ENCODE measurements at places on chromosomes 1 and 21. TPM values are rescaled to one million over a fixed set of nuclear protein-coding genes. Genes with fewer than 3 reads are reported as not detected.
A peak's percentile ranks its signal among the peaks of the same experiment; 100 is the strongest.

DNA sequence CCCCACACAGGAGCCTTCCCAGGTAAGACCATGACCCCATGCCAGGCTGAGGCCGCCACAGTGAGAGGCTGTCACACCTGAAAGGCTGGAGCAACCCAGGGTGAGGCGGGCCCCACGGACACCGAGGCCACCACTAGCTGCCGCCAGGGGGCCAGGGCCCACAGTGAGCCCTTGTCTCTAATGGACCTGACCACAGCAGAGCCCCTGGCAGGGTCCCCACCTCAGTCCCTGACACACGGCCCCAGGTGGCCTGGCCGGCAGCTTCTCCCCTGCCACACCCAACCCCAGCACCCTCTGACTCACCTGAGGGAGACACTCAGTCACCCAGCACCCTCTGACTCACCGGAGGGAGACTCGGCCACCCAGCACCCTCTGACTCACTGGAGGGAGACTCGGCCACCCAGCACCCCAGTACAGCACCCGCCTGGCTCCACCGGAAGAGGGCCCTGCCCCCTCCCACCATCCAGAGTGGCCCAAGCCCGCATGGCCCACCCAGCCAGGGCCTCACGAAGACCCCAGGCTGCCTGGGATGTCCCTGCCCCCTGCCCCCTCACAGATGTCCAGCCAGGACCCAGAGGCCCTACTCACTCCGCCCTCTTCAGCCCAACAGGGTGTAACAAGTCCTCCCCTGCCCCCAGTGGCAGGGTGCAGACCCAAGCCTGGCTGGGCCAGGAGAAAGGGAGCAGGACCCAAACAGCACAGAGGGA lies 4.4 kb downstream of the DVL1 start:
- DNase-seq = peak; percentile 97

GRCh38 chr1:49013079-49013478 lies 236.4 kb upstream of the BEND5 start:
- no peak for DNase-seq

GRCh38 chr1:167722152-167722869 lies 529 bp downstream of the MPZL1 start:
- peak; percentile 69 for DNase-seq

DNA sequence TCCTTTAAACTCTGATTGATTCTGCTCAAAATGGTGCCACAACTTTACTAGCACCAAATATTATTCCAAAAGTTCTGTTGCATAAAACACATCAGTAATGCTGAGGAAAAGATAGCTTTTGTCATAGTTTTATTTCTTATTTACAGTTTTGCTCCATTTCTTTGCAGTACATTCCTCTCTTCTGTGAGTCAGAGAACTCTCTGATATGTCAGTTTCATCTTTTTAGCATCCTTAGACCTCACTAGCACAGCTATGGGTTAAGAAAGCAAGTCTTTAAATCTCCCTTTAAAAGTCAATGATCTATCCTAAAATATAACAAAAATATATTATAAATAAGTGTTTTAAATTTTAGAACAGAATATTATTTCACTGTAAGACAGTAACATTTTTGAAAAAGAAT lies 356.6 kb upstream of the SNX7 start:
- no peak for DNase-seq

DNA sequence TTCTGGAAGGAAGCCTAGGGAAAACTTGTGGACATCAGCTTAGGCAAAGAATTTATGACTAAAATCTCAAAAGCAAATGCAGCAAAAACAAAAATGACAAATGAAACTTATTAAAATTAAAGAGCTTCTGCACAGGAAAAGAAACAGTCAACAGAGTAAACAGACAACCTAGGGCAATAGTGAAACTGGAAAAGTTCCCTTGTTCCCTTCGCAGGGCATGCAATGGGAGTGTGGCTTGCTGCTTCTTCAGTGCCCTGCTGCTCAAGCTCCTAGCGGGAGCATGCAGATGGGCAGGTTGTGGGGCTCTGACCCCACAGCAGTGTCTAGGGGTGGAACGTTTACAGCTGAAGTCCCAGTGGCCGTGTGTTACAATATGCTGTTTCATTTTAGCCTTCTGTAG lies 1797.4 kb downstream of the NCAM2 start:
- no peak for DNase-seq

DNA sequence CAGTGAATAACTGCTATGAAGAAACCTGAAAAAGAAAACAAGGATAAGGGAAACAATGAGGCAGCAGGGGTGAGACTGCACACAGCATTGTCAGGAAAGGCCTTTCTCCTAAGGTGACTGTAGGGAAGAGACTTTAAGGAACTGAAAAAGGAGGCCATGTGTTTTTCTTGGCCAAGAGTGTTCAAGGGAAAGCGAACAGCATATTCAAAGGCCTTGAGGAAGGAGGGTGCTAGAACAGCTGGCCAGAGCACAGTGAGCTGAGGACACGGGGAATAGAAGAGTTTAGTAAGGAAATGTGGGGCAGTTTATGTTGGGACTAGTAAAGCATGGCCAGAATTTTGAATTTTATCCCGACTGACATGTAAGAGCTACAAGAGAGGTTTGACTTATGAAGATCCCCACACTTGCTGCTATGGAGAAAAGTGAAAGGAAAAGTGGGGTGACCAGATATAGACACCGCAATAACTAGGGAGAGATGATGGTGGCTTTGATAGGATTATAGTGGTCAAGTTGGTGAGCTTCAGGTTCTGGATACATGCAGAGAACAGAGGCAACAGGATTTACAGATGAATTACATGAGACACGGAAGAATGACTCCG lies 1.4 kb downstream of the RWDD2B start:
- no peak for DNase-seq

DNA sequence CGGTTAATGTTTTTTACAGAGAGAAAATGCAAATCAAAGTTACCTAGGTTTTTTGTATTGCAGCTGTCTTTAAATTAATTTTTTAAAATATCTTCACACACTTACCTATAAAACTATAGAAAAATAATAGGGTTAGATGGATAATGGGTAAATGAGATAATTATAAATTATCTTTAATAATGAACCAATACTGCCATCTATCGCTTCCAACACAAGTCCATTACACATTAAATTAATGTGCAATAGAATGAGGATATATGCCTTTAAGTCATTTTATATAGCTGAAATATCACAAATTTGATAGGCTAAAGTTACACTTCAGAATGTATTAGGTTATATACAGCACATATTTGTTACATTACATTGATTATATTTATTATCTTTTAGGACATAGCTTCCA lies 2212.8 kb downstream of the MRPL39 start:
- DNase-seq = no peak

DNA sequence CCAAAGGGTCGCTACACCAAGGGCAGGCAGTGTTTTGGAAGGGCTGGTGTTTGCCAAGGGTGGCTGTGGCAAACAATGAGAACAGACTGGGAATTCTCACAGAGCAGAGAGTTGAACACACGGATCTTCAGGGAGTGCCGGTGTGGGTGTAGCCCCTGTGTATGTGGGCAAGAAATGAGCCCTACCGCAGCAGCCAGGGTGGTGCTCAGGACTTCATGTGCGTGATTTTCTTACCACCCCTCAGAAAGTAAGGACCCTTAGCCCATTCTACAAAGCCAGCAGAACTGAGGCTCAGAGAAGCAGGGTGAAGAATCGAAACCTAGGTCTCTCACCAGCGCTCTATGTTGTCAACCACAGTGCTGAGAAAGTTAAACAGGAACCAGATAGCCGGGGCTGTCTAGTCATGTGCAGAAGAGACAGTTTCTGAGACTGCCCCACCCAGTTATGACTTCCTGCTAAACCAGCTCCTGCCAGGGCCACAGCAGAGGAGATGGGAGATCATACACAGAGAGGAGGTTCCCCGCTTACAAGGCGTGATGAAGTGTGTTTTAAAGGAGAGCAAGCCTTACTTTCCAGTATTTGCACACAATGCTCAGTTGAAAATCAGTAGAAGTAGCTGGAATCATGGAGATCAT lies 21.9 kb upstream of the MORC3 start:
- DNase-seq = peak; percentile 22

GRCh38 chr1:78830321-78830720 lies 176.2 kb downstream of the ADGRL4 start:
- no peak for DNase-seq

DNA sequence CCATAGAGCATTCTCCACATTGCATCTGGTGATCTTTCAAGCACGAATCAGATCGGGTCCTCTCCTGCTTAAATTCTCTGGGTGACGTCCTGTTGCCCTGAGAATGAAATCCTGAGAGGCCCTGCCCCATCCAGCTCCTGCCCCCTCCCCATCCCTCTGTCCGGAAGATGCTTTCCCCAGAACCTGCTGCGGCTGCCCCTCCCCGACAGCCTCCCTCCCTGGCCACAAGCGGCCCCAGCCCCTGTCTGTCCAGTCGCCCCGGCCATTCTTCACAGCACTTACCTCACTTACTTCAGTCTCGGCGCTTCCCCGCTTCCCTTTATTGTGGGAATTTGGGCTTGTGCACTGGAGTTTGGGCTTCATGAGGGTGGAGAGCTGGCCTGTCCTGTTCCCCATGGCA lies 40.3 kb downstream of the TAS1R2 start:
- DNase-seq = no peak

DNA sequence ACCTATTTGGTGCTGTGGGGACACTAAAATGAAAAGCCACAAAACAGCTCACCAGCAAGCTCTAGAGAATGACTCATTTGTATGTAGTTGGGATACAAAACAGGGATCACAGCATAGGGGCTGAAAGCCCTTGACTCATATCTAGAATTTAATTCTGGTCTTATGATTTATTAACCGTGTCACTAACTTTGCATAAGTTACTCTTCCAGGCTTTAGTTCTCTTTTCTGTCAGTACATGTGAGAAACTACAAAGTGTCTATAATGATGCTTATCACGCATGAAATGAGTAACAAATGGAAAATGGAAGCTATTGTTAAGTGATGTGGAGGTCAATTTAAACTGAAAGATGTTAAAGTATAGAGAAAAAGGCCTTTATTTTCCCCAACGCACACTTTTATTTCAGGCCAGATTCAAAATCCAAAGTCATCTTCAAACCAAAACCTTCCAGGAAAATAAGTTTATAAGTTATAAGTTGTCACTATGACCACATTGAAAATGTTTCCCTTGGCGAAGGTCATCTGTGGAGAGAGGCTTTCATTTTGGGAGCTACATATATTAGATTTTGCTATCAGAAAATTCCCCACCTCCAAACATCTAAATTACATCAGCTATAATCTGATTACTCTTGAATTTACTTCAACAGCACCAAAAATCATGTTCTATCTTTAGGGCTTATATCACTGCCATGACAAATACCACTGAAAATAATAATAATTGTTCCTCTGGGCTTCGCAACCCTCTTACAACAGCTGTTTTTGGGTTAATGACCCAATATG lies 430.5 kb downstream of the MRPL39 start:
- no peak for DNase-seq

DNA sequence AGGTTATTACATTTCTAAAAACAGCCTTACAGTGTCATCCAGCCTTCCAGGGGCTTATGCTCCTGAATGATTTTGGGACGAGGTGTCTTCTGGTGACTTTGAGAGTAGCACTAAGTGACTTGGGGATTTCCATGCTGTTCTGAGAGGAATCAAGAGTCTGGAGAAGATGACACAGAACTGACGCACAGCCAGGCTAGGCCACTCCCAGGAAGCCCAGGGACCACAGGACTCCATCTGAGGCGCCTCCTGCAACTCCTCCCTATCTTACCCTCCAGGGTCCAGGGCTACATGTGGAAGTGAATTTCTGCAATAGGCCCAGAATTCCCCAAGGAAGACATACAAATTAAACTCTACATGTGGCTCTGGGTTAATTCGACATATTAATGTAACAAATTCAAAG lies 92.5 kb downstream of the SLC25A24 start:
- DNase-seq = peak; percentile 48

DNA sequence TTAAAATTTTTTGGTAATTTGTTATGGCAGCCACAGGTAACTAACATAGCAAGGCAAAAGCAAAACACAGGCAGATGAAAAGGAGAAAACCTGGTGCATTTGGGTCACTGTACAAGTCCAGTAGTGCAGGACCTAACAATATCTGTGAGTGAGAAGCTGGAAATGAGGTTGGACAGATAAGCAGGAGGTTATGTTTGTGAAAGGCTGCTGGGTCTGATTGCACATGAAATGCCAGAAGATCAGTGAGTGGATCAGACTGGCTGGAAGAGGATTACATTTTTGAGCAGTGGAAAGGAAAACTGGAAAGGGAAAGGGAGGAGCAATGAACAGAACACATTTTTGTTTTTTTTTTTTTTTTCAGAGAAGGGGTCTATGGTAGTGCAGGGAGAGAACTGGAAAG lies 73.6 kb downstream of the CYYR1 start:
- DNase-seq = no peak

GRCh38 chr1:216064643-216065042 lies 358.6 kb downstream of the USH2A start:
- DNase-seq = peak; percentile 40

- no peak for DNase-seq
These were observed 65.5 kb upstream of the RGS7 start for GRCh38 chr1:241422470-241422869.

- no peak for DNase-seq
These were observed 489 bp downstream of the CELSR2 start for GRCh38 chr1:109249654-109250401.

GRCh38 chr21:27418346-27418745 lies 451.5 kb upstream of the ADAMTS5 start:
- no peak for DNase-seq

- no peak for DNase-seq
These were observed 134.2 kb downstream of the NEK7 start for GRCh38 chr1:198291036-198291435.

DNA sequence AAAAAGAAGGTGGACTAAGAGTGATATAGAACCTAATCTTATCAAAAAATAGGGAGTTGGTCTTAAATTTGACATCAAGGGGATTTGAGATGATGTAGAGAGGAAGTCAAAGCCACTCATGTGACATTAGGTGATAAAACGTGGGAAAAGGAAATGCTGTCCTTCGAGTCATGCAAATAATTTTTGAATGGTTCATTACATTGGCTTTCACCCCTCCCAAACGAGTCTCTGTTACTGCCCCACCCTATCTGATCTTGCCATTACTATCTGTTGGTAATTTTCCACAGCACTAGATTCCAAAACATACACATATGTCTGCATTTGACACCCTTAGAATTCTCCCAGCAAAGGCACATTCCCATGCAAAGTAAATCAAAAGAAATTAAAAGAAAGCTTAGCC lies 531.1 kb upstream of the ADAMTS5 start:
- DNase-seq = no peak

DNA sequence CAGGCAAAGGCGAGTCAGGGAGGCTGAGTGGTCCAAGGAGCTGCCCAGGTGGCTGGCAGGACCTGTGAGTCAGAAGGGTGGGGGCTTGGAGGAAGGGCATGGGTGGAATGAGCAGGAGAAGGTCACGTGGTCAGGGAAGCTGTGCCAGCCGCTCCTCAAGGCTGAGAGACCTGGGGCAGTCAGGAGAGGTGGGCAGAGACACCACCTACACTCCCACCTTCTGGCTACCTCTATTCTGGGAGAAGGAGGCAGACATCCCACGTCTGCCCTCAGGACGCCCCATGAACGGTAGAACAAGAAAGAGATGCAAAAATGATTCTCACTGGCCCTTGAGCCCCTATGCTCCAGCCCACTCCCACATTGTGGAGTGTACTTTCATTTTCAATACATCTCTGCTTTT lies 151.8 kb upstream of the RAB4A start:
- DNase-seq = peak; percentile 83

- DNase-seq = no peak
These were observed 135.7 kb upstream of the RUNX3 start for GRCh38 chr1:25065795-25066238.

Gene KCND3
- total RNA-seq = not detected

Gene LCE3D
- total RNA-seq = not detected

Gene DNAJC28
- 0.39 TPM for total RNA-seq

Gene OR2T35
- total RNA-seq = not detected

Gene SPRR2D
- total RNA-seq = 430 TPM

Gene PKP1
- 0.30 TPM for total RNA-seq

Gene TMED5
- total RNA-seq = 86.2 TPM

Gene FASLG
- not detected for total RNA-seq

Gene ACP6
- 40.5 TPM for total RNA-seq

Gene CLIC6
- not detected for total RNA-seq

Gene SPRR5
- not detected for total RNA-seq

Measured in MCF 10A (cell line).